ENCODE measurements at places on chromosomes 5 and 9.

DNA sequence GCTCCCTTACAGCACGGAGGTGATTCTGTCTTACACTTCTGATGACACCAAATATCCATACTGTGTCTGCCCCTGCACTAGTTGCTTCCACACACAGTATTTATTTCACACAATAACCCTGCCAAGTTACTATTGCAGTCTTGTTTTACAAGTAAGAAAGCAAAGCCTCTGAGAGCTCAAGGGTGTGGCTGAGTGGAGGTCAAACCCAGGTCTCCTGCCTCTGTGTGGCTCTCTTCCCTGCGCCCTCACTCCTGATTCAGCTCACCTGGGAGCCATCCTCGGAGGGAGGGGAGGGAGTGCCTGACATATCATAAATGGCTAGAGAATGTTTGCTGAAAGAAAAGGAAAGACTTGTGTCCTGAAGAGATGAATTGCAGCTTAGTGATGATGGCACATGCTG is 41.0 kb downstream of the MVB12B start:
- DNase-seq = no peak

GRCh38 chr9:110555551-110556331 is 23.8 kb downstream of the SVEP1 start:
- no peak for DNase-seq

- DNase-seq = no peak
Measured at GRCh38 chr5:141915881-141916336, 7.8 kb upstream of the DELE1 start.

- no peak for DNase-seq
Measured at GRCh38 chr9:93091453-93092081, 4.5 kb upstream of the CARD19 start.

DNA sequence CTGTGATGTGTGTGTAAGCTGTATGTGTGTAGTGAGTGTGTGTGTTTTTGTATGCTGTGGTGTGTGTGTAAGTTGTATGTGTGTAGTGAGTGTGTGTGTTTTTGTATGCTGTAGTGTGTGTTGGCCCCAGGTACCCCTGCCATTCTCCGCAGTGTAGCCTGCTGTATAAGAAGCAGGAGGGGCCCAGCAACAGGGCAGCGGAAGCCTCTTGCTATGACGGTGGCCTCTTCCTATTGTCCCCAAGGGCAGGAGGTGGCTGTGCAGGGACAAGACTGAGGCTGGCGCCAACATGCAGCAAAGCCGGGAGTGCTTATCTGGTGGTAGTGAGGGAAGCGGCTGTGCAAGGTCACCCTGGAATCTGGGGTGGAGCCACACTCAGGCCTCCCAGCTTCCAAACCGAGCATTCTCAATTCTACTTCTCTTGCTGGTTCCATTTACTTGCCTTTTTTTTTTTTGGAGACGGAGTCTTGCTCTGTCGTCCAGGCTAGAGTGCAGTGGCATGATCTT is 5.1 kb downstream of the SPAAR start:
- no peak for DNase-seq

DNA sequence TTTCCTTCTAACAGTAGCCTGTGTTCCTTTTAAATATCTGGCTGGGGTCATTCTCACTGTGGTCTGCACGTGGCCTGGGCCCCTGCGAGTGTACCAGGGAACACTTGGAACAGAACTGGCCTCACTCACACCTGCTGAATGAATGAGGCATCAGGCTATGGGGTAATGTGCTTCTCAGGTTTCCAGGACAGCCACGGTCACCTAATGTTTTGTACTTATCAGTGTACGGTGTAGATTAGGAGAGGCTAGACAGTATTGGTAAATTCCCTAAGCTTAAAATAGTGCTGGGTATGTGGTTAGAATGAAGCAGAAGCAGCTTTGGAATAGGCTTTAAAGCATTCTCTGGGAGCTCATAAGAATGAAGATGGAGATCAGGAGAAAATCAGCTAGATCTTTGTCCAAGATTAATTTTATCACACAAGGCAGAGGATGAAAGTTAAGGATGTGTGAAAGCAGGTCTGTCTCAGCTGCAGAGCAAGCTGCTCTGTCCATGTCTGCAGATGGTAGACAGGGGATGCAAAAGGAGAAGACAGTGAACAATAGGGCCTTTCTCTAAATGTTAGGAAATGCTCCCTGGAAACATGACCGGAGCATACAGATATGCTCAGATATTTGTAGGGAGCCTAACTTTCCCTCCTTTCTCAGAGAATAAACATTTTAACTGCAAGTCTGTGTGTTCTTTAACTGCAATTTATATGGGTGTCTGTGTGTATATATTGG is 267.5 kb downstream of the NR3C1 start:
- DNase-seq = no peak

DNA sequence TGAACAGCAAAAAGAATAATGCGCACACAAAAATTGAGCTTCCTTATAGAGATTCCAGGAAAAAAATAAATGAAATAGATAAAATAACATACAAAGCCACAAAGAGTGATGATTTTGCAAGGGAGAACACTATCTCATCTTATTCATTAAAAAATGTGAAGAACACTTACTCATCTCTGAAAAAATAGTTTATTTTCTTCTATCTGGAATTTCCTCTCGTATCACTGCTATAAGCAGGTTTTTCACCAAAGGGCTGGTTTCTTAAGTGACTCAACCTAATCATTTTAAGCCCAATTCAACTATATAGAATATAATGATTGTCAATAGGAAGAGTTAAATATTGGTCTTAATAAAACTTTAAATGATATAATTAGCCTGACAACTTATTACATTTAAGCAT is 504.9 kb downstream of the NR2F1-AS1 start:
- no peak for DNase-seq

DNA sequence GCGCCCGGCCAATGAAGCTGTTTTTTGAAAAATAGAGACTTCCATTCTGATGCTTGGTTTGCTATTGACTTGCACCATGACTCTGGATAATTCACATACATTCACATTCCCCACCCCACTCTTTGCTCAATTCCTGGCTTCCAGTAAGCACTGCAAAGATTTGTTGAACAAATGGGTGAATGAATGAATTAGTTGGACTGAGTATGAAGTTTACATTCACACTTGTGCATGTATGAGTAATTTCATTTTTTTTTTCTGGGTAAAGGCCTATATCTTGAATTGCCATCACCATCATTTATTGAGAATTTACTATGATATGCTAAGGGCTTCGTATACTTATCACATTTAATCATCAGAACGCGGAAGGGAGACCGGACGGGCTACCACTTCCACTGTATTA is 13.8 kb upstream of the CCDC69 start:
- no peak for DNase-seq

DNA sequence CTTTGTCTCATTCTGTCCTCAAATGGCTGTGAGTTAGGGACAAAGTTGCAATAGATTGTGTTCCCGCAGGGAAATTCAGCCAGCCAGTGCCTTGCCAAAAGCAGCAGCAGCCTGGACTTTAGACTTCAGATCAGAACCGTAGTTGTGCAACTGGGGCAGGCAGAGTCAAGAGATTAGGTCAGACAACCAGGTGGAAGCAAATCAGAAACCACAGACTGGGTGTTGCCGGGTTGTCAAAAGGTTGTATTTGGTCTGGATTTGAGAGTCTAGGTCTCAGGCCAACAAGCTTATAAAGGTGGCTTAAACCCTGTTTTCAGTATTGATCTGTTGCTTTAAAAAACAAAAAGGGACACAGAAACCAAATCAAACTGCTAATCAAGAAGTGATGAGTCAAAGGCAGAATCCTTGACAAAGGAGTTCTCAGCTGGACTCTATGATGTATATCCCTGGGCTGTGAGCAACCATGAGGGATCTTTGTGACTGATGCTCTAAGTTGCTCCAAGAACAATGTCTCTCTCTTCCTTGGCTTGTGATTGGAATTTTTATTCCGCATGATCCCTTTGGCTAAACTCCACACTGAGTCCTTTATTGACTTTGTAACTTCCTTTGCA is 20.9 kb downstream of the RFK start:
- DNase-seq = no peak

GRCh38 chr9:113302792-113303418 is at the start of gene RNF183:
Gene RNF183, minus strand, starts transcription at chr9:113303376. Its CDS starts 5,192 bp downstream, at chr9:113298184.
- no peak for DNase-seq

DNA sequence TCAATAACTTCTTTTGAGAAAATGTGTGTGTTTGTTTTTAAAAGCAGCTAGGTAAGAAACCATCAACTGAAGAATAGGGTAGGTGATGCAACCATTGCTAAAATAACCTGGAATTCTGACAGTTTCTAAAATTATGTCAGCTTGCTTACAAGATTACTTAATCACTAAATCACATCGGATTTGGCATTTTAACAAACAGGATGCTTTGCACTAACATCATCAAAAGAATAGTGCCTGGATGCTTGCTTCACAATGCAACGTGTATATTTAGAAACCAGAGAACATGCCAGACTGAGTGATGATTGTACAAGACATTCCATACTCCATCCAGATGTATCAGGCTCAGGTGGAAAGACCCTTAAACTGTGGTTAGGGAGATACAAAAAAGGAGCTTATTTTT is 43.9 kb downstream of the PAM start:
- no peak for DNase-seq

GRCh38 chr5:180140079-180140554 is 68.6 kb upstream of the RNF130 start:
- DNase-seq = no peak

GRCh38 chr9:1938135-1938534 is 77.0 kb upstream of the SMARCA2 start:
- DNase-seq = no peak

DNA sequence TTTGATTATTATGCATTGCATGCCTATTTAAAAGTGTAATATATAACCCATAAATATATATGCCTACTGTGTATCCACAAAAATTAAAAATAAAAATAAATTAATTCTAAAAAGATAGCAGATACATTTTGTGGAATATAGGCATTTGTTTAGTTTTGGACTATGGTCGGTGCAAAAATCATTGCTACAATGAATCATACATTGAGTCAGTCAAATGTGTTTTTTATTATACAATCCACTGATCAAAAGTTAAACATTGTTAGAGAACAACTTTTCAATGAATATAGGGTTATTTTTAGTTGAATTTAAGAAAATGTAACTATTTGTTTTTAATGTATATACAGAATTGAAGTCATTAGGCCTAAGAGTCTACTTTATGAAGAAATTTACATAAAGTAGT is 885.9 kb downstream of the EFNA5 start:
- no peak for DNase-seq

GRCh38 chr9:96720435-96720834 is 57.5 kb downstream of the ZNF510 start:
- DNase-seq = no peak

- DNase-seq = no peak
Measured at GRCh38 chr5:15124871-15125568, 253.4 kb upstream of the ANKH start.

- no peak for DNase-seq
Measured at GRCh38 chr5:57509501-57510260, 27.1 kb upstream of the ACTBL2 start.

GRCh38 chr5:59328709-59329296 is 564.7 kb downstream of the PDE4D start:
- peak; percentile 12 for DNase-seq

DNA sequence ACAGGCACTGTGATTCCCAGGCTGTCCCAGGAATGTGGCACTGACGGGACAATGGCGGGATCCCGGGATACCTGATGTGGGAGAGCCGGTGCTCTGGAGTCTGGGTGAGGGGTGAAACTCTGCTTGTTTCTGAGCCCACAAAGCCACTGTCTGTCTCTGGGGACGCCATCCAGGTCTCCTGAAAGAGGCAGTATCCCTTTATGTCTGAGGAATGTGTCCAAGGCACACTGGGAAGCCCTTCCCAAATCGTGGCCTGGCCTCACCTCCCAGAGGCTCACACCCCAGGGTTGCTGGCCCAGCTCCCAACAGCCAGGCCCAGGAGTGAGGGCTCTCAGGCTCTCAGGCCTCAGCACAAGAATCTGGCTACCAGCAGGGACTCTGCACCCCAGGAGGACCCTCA is 27.1 kb downstream of the ORM2 start:
- DNase-seq = no peak

- DNase-seq = no peak
Measured at GRCh38 chr9:134136118-134136995, 475 bp downstream of the WDR5 start.

GRCh38 chr5:56607551-56607950 is 207.8 kb upstream of the MAP3K1 start:
- no peak for DNase-seq

GRCh38 chr5:96753848-96754247 is 53.9 kb downstream of the ERAP1 start:
- no peak for DNase-seq

DNA sequence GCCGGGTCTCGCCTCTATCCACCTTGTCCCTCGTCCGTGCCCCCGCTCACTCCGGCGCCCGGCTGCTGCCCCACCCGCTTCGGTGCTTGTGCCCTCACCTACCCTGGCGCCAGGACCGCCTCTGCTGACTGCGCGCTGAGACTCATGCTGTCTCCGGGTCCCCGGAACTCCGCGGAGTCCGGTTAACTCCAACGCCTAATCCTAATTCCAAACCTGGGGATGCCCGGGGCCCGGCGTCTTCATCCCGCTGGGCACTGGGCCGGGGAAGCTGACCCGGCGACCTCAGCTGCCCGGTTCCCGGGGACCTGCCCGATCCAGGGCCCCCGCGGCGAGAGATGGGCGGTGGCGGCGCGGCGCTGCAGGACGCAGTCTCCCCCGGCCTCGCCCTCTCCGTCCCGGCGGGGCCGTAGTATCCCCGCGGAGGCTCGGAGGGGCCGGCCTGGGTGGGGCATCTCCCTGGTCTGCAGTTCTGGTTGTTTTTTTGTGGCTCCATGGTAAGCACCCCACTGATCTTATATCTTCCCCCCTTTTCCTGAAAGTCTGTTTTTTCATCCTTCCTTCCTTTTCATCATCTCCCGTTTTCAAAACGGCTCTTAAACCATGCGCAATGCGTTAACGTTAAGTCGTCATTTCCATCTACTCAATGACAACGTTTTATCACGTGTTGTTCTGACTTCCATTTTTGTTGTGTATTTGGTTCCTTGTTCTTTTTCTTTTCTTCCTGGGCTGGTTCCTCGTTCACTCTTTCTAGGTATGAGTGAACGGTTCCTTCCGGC is 41.1 kb upstream of the PLEKHG4B start:
- no peak for DNase-seq

All from brain pericyte (primary cell).